ENCODE measurements at places on chromosomes 1 and 21.
A peak's percentile ranks its signal among the peaks of the same experiment; 100 is the strongest.

- no peak for DNase-seq
Measured at GRCh38 chr1:234971586-234972297, 156.9 kb downstream of the TOMM20 start.

DNA sequence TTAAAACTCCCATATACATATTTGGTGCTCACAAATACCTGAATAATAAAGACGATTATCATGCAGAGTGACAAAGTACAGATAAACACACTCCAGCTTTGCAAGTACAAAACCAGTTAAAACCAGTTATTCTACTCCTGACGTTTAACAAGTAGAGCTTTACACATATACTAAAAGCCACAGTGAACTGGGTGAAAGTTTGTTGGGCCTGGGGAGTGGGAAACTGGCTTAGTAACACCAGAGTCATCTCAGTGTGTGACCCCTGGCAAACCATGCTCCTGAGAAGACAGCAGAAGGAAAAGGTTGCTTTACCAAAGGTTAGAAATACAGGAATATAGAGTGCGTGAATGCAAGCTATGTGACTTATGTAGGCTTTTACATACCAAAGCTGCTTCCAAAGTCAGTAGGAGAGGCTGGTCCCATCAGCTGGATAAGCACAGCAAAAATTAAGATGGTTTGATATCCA lies 148.1 kb downstream of the NRIP1 start:
- DNase-seq, result no peak

- DNase-seq, result no peak
Measured at GRCh38 chr1:230100932-230101331, 33.9 kb downstream of the GALNT2 start.

- no peak for DNase-seq
Measured at GRCh38 chr1:169072945-169073725, 33.4 kb upstream of the ATP1B1 start.

DNA sequence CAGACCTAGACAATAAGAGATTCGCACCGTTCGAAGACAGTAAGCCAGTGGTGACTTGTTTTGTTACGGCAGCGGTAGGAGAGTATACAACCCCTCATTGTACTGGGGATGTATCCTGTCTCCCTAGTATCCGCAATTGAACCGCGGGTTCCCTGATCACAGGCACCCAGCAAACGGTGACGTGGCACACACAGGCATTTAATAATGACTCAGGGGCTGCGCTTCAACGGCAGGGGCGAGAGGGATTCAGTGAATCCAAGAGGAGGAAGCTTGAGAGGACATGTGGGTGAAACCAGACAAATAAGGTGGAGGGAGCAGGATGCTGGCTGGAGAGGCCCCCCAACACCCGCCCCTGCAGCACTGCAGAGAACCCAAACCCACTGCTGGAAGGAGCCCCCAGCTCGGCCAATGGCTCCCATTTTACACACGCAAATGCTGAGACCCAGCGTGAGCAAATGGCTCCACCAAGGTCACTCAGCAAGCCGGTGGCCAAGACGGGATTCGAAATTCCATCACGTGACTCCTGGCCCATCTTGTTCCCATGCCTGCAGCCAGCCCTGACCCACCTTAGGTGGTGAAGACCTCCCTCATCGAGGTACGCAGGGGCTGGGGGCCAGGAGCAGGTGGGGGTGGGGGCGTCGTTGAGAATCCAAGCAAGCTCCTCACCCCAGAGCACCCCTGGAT lies 149.9 kb downstream of the SYF2 start:
- DNase-seq, result no peak

DNA sequence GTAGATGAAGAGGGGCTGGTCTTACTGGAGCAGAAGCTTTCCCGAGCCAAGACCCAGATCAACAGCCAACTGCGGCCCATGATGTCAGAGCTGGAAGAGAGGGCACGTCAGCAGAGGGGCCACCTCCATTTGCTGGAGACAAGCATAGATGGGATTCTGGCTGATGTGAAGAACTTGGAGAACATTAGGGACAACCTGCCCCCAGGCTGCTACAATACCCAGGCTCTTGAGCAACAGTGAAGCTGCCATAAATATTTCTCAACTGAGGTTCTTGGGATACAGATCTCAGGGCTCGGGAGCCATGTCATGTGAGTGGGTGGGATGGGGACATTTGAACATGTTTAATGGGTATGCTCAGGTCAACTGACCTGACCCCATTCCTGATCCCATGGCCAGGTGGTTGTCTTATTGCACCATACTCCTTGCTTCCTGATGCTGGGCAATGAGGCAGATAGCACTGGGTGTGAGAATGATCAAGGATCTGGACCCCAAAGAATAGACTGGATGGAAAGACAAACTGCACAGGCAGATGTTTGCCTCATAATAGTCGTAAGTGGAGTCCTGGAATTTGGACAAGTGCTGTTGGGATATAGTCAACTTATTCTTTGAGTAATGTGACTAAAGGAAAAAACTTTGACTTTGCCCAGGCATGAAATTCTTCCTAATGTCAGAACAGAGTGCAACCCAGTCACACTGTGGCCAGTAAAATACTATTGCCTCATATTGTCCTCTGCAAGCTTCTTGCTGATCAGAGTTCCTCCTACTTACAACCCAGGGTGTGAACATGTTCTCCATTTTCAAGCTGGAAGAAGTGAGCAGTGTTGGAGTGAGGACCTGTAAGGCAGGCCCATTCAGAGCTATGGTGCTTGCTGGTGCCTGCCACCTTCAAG lies 57.3 kb downstream of the LAMC2 start:
- no peak for DNase-seq

- no peak for DNase-seq
Measured at GRCh38 chr1:67607699-67608098, 77.3 kb upstream of the GADD45A start.

GRCh38 chr1:9183441-9183840 lies 51.1 kb upstream of the H6PD start:
- DNase-seq, result no peak

GRCh38 chr1:33049371-33049770 lies 12.7 kb upstream of the AK2 start:
- no peak for DNase-seq

- DNase-seq, result no peak
Measured at GRCh38 chr1:110150330-110151174, at the start of gene SLC6A17. TSS of gene SLC6A17 (plus strand) at chr1:110150494. CDS start at chr1:110166930, 16,436 bp downstream.

- DNase-seq, result no peak
Measured at GRCh38 chr1:247293047-247293446, 37.2 kb downstream of the VN1R5 start.

GRCh38 chr21:39597595-39597994 lies 15.1 kb upstream of the B3GALT5 start:
- no peak for DNase-seq

DNA sequence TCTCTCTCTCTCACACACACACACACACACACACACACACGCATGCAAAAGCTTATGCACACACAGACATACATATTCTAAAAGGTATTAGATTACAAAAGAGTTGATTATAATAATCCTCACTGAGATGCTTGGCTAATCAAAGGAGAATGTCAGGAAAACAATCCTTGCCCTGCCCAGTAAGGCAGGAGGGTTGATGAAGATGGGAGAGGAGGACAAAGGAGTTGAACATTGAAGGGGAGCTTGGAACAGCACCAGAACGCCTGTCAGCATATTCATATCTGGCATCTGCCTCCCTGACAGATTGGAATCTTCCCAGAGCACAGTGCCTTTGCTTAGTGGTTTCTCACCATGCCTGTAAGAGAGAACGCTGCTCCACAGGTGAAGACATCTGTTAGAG lies 68.6 kb upstream of the PALMD start:
- DNase-seq, result no peak

GRCh38 chr1:2233468-2233867 lies 5.3 kb downstream of the SKI start:
- DNase-seq, result no peak

DNA sequence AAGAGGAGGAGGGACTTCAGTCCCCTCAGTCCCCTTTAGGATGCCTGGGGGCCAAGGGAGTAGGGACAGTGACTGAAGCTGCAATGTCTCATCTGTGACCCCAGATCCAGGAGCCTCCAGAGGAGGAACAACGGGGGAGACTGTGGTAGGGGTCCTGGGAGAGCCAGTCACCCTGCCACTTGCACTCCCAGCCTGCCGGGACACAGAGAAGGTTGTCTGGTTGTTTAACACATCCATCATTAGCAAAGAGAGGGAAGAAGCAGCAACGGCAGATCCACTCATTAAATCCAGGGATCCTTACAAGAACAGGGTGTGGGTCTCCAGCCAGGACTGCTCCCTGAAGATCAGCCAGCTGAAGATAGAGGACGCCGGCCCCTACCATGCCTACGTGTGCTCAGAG lies 18.3 kb downstream of the LY9 start:
- no peak for DNase-seq

- no peak for DNase-seq
Measured at GRCh38 chr21:34077888-34078287, 4.5 kb downstream of the MRPS6 start.

GRCh38 chr21:42939582-42940413 lies 14.4 kb upstream of the ERVH48-1 start:
- DNase-seq, result no peak

- no peak for DNase-seq
Measured at GRCh38 chr1:67089685-67090208, 35.8 kb upstream of the SLC35D1 start.

DNA sequence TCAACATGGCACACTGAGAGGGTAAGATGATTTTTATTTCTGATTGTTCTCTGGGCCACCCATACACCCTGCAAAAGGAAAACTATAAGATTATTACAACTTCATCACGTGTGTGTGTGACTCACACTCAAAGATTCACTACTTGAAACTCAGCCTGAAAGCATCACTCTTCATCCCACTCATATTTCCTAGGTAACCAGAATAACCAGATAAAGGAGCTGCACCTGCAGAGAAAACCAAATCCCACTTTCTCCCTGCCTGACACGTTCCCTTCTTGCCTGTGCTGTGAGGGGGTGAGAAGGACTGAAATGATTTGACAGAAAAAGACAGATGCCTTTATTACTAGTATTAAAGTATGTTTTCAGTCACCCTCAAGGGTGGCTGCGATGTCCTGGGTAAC lies 131.6 kb downstream of the TGFBR3 start:
- DNase-seq, result no peak

- DNase-seq, result no peak
Measured at GRCh38 chr1:203954788-203955552, 93.6 kb downstream of the SNRPE start.

GRCh38 chr1:44714944-44715571 lies 15.9 kb downstream of the RNU5D-1 start:
- DNase-seq, result peak; percentile 64

GRCh38 chr1:36247538-36247937 lies 23.3 kb downstream of the THRAP3 start:
- DNase-seq, result no peak

- no peak for DNase-seq
Measured at GRCh38 chr1:229636042-229636441, 10.0 kb downstream of the URB2 start.

- DNase-seq, result no peak
Measured at GRCh38 chr1:21610989-21611785, 58.0 kb downstream of the RAP1GAP start.

All from GM18507 (cell line).